Activated naive CD8-positive, alpha-beta T cell treated with anti-CD3 and anti-CD28 coated beads, Interleukin-2, amount 50 U/mL, for 24 hours (primary cell): ENCODE measurements at places on chromosomes 7 and 10.

DNA sequence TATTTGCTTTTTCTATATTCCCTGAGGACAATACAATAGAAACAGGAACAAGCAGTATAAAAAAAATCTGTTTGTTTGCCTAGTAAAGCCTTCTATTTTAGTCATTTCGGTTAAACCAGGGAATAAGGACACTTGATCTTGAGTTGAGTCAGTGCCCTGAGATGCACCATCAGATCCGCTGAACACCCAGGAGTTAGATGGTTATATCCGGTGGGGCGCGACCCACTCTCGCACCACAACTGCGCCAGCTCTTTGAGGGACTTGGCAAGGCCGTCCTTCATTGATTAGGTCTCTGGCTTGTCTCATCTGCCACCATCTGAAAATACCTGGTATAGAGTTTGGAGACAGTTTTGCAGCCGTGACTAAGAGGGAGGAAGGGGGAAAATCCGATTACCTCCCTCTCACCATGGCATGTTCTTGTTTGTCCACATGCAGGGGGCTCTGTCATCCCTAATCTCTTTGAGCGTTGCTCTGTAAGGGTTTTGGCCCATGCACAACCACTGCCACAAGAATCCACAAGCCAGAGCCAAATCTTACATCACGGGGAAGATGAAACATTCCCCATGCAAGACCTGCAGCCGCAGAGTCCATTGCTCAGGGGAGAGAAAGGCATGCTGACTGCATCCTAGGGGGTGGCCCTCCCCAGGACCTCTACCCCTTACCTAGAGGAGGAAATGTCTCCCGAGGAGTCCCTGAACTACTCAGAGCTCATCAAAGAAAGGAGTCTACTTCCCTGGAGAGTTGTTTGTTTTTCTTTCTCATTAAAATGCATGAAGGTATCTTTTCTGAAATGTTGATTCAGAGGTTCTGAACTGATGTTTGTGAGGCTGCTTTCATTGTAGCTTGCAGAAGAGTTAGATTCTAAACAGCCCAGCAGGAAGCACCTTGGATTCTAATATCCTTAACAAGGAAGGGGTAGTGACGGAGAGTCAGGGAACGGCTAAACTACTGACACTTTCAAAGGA, 101.6 kb upstream of the FAM171A1 start:
- DNase-seq = no peak

GRCh38 chr10:54905578-54906192, 104.7 kb upstream of the PCDH15 start:
- no peak for DNase-seq

GRCh38 chr10:114103284-114103683, 59.6 kb downstream of the ADRB1 start:
- DNase-seq = no peak

- no peak for DNase-seq
Measured at GRCh38 chr7:84792231-84792893, 394.5 kb downstream of the SEMA3D start.

DNA sequence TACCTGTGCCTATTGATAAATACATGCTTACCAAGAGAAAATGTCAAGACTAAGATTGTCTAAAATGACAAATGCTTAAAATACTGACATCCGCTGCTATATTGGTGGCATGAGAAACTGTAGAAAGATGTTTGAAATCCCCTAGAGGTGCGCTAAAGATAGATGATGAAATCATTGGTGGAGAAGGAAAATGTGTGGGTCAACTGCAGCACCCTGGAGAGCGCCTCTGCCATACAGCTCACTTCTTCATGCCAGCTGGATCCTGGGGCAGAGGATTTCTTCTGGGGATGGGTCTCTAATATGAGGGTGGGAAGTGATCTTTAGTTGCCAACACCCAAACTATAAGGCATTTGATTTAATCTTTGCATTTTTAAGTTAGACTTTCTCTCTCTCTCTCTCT, 680.4 kb upstream of the POM121L12 start:
- DNase-seq = no peak

- DNase-seq = no peak
Measured at GRCh38 chr7:15821484-15822427, 135.3 kb upstream of the MEOX2 start.

GRCh38 chr7:100603726-100604027, 1.5 kb downstream of the PCOLCE start:
- no peak for DNase-seq

- no peak for DNase-seq
Measured at GRCh38 chr7:27547401-27547800, 115.3 kb downstream of the HIBADH start.

DNA sequence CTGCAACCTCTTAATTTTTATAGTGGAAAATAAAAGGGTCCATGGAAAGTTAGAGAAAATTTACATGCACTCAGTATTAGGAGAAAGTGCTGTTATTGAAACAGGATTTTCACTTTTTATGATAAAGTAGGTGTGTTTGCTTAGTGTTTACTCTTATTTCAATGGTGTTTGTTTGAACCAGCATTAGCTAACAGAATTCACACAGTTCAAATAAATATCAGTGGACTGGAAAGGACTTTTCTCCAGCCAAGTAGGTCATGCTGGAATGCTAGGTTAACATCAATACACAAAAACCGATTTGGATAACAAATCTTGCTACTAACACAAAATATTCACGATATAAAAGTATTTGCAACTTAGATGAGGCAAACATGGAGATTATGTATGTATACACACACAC, 49.4 kb upstream of the BET1 start:
- no peak for DNase-seq

DNA sequence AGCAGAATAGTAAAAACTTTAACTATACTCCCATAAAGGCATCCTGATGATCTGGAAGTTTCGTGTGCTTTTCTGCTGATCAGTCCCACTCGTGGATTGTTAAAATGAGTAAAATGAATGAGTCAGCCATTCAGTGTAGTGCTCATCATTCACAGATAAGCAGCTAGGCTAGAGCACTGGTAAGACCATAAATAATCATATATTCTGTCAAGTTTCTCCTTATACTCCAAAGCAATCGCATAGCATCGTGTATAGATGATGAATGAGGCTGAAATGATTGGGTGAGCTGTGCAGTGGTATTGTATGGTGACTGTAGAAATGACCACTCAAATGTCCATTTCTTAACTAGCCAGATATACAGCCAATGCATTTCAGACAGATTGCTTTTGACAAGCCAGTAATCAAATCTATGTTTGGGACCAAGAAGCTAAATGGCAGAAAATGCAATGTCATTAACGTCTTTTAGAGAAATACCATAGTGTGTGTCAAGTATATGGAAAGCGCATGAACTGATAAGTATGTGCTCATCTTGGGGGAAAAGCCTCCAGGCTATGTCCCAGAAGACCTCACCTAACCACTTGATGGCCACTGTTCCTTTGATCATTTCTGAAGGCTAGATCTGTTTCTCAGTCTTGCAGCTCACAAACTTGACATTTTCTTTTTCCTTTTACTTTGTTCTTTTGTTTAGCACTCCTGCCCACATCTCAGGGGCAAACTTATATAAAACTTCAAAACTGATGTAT, 227.2 kb upstream of the FAM3C start:
- no peak for DNase-seq

GRCh38 chr7:52911795-52912194, 123.6 kb upstream of the POM121L12 start:
- DNase-seq = no peak

DNA sequence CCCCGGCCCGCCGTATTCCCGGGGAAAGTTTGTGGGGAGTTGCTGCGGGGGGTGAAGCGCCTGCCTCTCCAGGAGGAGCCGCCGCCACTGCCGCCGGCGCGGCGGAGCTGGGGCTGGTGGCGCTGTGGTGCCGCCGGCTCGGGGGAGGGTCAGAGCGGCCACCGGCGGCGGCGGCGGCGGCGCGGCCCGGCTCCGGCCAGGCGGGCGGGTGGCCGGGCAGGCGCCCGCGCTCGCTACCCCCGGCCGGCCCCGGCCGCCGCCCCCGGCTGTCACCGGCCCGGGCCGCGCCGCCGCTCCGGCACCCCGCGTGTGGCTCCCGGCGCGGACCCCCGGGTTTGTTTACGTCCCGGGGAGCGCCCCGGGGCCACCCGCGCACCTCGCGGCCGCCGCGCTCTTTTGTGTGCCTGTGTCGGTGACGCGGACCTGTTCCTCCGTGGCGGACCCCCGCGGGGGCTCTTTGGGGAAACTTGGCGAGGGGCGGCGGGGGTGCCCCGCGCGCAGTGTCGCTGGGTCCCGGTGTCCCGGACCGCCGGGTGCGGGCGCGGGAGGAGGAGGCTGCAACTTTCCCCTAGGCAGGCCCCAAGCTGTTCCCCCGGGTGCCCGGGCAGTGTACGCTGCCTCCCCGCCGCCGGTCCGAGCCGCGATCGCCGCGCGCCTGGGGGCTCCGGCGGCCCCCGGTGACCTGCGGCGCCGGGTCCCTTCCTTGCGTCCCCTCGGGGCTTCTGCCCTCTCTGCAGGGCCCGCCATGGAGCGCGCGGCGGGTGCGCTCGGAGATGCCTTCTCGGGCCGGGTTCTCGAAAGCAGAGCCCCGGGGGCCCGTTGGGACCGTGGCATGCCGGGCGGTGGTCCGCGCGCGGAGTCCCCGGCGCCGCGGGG, 593 bp upstream of the CUX1 start:
- peak; percentile 34 for DNase-seq

GRCh38 chr10:112131996-112132395, 51.6 kb downstream of the GPAM start:
- no peak for DNase-seq

- no peak for DNase-seq
Measured at GRCh38 chr7:129801882-129802281, 150.9 kb downstream of the UBE2H start.
